ENCODE measurements at places on chromosomes 16 and 17. TPM values are rescaled to one million over a fixed set of nuclear protein-coding genes. Genes with fewer than 3 reads are reported as not detected.

Gene SPAG5
- total RNA-seq: 49.6 TPM

Gene CYGB
- total RNA-seq: 24.6 TPM

Gene SLC6A2
- not detected for total RNA-seq

Gene ABHD15
- 5.9 TPM for total RNA-seq

Gene ATAD5
- 7.4 TPM for total RNA-seq

Gene STAT5A
- total RNA-seq: 16.0 TPM

Gene KRTAP4-9
- total RNA-seq: not detected
